ENCODE measurements at places on chromosomes 1 and 21.

DNA sequence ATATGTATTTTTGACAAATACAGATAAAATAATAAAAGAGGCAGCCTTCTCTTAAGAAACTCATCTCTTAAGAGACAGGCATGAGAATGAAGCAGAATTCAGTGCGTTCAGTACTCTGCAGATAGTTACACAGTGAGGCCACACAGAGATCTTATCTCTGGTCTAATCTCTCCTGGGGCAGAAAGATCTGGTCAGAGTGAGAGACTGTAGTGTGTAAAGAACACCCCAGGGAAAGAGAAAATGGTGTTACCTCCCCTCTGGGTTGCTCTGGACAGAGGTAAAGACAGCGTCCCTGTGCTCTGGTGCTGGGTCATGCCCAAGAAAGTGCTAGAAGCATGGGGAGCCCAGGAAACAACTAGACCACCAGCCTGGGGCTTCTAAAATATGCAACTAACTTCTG lies 216.3 kb downstream of the SIPA1L2 start:
- no peak for DNase-seq

- no peak for DNase-seq
These were observed 626 bp downstream of the DYRK3 start for GRCh38 chr1:206635978-206636345.

GRCh38 chr1:43531107-43531905 lies 623 bp downstream of the PTPRF start:
- no peak for DNase-seq

GRCh38 chr1:164971921-164972415 lies 384.5 kb downstream of the LMX1A start:
- no peak for DNase-seq

- no peak for DNase-seq
These were observed 181.2 kb downstream of the PLPPR4 start for GRCh38 chr1:99445486-99445885.

DNA sequence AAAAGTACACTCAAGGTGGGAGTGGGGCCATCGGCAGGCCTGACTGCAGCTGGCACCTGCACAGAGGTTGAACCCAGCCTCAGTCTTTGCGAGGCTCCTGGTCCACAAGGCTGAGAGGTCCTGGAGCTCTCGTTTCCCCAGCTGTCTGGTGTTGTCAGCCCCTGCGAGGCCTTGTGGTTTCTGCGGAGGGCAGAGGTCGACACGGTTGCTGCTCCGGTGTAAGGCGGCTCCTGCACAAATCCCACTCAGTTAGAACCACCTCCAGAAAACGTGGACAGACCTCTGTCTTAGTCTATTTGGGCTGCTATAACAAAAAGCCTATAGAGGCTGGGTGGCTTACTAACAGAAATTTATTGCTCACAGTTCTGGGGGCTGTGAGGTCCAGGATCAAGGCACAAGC lies 5.8 kb downstream of the KIAA1614 start:
- DNase-seq, result no peak

DNA sequence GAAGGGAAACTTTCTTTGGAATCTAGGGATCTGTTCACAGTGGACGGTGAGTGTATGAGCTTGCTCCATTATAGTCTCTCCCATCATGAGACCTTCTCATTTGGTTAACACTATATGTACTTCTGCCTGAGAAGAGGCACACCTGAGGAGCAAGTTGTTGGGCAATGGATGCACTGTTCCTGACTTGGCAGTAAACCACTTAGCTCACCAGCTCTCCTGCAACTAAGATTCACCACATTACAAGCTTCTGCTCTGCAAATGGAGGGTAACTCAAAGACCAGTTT lies 10.2 kb downstream of the MACF1 start:
- DNase-seq, result no peak

GRCh38 chr21:36724660-36725059 lies 25.7 kb downstream of the SIM2 start:
- DNase-seq, result no peak

GRCh38 chr1:207239874-207240273 lies 81.6 kb upstream of the CD55 start:
- DNase-seq, result no peak

GRCh38 chr1:23555986-23556634 lies 3.2 kb downstream of the ID3 start:
- peak; percentile 94 for DNase-seq

DNA sequence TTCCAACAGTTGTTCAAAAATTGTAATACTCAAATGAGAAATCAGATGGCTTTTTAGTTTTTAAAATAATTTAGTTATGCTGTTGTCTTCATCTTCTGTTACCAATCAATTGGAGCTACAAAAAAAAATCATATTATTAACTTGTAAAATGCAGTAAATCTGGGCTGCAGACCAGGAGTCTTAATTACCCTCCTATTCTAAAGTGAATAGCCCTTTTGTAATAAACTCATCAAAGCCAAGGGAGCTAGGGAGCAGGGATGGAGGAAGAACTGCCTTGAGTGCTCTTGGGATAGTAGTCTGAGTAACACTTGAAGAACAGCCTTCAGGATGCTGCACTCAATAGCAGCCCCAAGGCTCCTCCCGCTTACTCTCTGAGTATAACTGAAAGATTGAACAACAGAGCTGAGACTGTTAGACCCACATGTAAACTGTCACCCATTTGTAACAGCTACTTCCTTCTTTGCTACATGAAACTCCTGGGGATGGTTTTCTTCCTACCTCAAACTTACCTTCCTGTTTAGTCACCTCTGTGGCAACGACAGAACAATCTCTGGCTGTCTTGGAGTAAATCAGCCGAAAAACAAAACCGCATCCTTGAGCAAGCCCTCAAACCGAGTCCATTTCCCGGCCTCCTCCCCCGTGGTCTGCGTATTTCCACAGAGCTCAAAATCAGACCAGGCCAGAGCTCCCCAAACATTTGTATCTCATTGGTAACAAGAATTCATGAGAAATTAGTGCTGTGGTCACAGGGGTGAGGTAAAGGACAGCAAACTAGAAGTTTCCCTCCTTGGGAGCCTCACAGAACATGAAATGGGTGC lies 55.9 kb downstream of the CD58 start:
- peak; percentile 44 for DNase-seq

Measured in kidney glomerular epithelial cell (primary cell).